ENCODE measurements at places on chromosomes 2 and 18.

GRCh38 chr18:28015671-28016070, 161.3 kb downstream of the CDH2 start:
- DNase-seq: peak; percentile 37

GRCh38 chr2:193895226-193895625, 1700.5 kb upstream of the TMEFF2 start:
- DNase-seq: peak; percentile 3

DNA sequence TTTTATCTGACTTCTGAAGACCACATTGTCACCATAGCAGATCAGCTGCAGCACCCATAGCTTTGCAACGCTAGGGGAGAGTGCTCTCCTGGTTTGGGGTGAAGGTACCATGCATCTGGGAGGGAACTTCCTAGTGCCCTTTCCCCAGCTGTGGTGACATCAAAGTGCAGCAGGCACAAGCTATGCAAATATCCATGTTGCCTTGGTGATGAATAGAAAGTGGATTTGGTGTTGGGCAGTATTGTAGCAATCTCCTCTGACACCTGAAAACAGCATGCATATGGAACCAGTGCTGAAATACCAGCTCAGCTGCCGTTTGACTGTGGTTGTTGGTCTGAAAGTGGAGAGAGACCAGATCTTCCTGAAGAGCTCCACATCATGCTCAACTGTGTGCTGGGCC, 37.1 kb downstream of the BCL2L11 start:
- no peak for DNase-seq

DNA sequence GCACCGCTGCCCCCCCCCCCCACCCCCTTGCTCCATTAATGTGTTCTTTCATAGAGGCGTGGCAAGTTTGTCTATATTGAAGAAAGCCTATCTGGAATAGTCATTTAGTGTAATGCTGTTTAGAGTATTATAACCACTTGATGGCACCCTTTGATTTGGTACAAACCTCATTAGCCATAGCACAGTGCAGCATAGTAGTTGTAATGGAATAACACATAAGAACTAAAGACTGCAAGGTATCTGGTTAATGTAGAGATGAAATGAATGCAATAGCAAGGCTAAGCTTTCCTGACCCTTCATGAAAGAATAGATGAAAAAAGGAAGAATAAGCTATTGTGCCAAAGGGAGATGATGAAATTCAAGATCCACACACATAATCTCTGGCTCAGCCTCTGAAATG, 81.9 kb downstream of the EHBP1 start:
- DNase-seq: peak; percentile 73

- DNase-seq: no peak
Measured at GRCh38 chr2:157835425-157835824, 40.7 kb downstream of the ACVR1 start.

DNA sequence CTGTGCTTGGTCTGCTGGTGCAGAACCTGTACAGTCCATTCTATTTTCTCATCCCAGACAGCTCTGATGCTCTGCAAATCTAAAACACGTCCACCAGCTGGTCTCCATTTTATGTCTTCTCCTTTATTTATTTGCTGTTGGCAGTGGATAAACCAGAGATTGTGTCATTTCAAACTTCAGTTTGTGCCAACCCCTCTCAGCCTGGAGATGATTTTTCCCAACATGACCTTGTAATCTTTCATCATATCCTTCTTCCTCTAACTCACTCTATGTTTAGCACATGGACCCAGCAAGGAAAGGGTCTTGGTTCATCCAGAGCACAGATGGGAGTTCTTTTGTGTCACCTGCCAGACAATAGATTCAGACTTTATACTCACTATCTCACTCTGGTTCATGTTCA, 273.2 kb downstream of the MTX2 start:
- DNase-seq: no peak
